ENCODE measurements at places on chromosomes 16 and 17.

DNA sequence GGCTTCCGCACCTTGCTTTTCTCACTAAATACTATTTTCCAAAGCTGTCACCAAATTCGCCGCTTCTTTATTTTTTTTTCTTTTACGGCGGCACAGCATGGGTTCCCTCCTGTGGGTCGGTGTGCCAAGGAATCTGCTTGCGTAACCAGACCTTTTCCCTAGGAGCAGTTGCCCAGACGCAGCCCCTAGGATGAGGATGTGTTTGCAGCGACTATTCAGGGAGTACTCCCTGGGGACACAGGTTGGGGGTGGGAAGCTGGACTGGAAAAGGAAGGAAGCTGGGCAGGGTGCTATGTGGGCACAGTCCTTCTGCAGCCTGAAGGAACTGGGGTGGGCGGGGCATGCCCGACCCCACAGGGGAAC, 49.0 kb upstream of the ZCCHC14 start:
- no peak for DNase-seq

DNA sequence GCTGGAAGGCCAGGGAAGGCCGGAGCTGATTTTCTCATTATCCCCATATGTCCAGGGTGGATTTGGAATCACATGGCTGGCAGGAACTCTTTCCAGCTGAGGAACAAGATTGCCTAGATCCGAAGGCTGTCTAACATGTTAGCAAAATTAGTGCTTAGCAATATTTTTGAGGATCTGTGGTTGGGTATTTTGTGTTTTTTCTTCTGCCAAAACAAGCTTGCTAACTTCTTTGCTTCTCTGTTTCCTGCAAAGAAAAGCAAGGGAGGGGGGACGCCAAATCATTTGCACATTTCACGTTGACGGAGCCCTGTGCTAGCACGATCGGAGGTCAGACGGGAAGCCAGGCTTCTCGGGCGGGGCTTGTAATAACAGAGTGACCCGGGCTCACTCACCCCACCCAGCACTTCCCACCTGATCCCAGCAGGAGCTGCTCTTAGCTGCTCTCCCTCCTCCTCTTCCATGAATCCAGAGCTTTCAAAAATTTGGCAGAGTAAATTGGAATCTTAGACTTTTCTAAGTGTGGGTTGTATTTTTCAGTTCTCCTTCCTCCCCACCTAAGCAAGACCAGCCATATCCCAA, 33.3 kb upstream of the FOXF1 start:
- DNase-seq = no peak

DNA sequence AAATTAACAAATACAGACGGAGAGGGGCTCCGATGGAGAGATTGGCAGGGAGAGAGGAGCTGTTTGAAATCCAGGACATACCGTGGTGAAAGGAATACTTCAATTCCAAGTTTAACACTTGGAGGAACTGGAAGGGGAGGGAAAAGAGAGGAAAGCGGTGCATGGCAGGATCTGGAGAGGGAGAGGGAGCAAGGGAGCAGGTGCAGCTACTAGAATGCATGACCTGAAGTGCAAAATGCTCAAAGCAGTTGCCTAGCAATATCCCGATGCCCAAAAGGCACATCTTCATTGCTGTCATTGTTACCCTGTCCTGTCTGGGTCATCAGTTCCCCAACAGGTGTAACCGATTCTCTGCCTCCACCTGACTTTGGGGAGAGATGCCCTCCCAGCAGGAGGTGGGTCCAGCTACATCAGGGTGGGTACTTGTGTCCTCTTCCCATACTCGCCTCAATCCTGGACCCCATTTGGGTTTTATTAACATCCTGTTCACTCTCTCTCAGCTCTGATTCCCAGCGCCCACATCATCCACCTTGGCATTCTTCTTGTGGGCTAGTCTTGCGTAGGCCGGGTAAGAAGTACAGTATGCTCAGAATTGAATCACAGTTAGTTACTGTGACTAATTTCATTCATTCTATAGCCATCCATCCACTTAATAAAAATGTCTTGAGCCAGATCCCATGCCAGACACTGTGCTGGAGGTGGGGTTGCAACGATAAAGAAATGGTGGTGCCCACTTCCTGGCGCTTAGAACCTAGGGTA, 37.4 kb upstream of the EMP2 start:
- no peak for DNase-seq

GRCh38 chr16:84284154-84284722, 10.4 kb upstream of the WFDC1 start:
- DNase-seq = no peak

- no peak for DNase-seq
These were observed 193.3 kb downstream of the GSG1L start for GRCh38 chr16:27870116-27870798.

GRCh38 chr17:19759568-19760549, 11.8 kb upstream of the ALDH3A1 start:
- no peak for DNase-seq

GRCh38 chr17:32396343-32396742, 46.4 kb downstream of the ZNF207 start:
- DNase-seq = no peak

GRCh38 chr17:34519282-34519681, 60.1 kb upstream of the TMEM132E start:
- no peak for DNase-seq

DNA sequence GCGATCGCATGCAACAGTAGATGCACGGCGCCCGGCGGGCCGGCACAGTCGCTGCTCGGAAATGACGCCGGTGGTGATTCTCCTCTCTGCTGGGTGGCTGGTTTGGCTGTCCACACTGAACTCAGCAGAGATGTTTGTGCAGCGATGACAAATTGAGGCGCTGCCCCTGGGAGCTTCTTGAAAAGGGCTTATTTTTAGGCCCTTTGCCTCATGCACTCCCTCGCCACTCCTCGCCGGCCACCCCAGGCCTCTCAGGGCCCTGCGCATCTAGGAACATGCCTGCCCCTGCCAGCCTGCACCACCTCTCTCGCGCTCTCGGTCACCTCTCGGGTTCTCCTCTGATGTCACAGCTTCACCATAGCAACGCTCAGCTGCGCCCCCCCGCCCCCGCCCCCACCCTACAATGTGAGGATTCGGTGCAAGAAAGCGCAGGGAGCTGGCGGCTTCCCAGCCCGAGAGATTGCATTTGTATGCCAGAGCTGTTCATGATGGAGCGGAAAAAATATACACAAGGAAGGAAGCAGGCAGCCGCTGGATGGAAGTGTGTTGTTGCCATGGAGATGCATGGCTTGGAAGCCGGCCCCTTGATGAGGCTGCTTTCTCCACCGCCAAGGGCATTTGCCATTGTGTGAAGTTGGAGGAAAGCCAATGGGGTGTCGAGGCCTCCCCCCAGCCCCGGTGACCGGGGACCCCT, 81.3 kb upstream of the PLCG2 start:
- no peak for DNase-seq

- no peak for DNase-seq
These were observed 266.0 kb upstream of the SDK2 start for GRCh38 chr17:73910206-73910605.

- DNase-seq = no peak
These were observed 150.7 kb upstream of the CACNG5 start for GRCh38 chr17:66684261-66684660.

- no peak for DNase-seq
These were observed 161.5 kb downstream of the PHKB start for GRCh38 chr16:47622451-47623176.

- no peak for DNase-seq
These were observed 214.9 kb upstream of the MON1B start for GRCh38 chr16:76976101-76976500.

- DNase-seq = no peak
These were observed 54.2 kb downstream of the ZFPM1 start for GRCh38 chr16:88507231-88507743.

DNA sequence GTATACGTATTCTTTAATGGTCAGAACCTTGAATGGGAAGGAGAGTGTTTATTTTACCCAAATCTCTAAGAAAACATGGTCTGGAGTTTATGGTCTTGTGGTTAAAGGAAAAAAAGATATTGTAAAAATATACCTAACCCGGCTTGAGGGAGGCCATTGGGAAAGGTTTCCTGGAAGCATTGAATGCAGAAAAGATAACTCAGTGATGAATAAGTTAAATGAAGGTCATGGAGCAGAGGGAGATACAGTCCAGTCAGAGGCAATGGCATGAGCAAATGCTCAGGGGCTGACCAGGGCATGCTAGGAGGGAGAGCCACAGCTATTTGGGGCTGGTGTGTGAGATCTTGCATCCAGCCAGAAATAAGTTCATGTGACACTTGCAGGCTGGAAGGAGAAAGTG, 430.4 kb upstream of the CDH5 start:
- DNase-seq = no peak

DNA sequence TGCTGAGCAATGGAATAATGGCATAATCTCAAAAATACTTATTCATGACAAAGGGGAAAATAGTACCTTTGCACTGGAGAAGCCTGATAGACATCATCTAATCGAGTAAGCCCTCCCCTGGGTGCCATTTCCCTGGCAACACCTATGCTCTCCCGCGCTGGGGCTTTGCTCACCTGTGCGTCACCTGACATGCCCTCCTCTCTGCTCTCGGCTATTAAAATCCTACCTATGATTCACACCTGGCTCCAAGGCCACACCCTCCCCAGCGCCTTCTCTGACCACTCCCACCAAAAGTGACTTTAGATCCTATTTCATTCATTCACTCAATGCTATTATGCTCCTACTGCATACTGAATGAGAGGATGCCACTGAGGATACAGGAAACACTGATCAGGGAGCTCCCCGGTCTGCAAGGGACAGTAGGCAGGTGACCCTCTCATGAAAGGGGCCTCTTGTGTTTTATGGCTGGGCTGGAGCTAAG, 83.9 kb downstream of the NT5M start:
- DNase-seq = no peak
